ENCODE measurements at places on chromosomes 2 and 18.

GRCh38 chr18:44495151-44495550, 185.5 kb upstream of the SETBP1 start:
- no peak for DNase-seq

GRCh38 chr2:218357236-218358177, 850 bp downstream of the CATIP start:
- no peak for DNase-seq

GRCh38 chr2:143255899-143256298, 126.7 kb downstream of the ARHGAP15 start:
- no peak for DNase-seq

DNA sequence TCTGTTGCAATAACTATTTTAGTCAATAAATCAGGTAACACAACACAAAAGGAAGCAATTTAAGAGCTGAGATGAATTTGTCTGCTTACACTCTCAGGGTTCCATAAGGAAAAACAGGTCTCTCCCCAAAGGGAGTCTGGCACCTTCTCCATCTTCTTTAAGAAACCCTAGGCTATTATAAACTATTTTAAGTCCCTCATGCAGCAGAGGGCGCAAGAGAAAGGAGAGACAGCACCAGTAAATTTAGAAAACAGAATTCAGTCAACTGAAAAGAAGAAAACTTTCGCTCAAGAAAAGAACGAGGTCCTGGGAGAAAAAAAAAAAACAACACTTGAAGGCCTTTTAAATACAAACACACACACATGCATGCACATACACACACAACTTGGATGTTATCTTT, 19.1 kb downstream of the SULT1C4 start:
- no peak for DNase-seq

- no peak for DNase-seq
These were observed 217.2 kb downstream of the TMEM163 start for GRCh38 chr2:134501476-134502091.

DNA sequence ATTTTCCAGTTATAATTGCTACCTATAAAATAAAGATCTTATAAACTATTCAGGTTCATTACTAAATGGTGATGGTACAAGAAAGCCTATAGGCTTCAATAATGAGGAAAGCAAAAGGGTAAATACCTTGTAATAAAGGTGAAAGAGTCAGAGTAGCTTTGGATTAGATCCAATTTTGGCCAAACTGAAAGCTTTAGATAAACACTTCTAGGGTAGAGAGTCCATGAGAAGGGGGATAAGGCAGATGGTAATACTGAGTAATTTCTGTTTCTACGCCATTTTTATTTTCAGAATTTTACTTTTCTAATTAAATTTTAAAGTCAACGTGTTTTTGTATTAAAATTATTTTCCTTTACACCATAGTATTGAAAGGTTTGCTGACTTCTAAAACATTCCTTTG, 9.4 kb downstream of the CASP8 start:
- no peak for DNase-seq

GRCh38 chr2:208466151-208466919, 59.7 kb downstream of the PTH2R start:
- DNase-seq: peak; percentile 46

- DNase-seq: no peak
These were observed 39.1 kb upstream of the DLX1 start for GRCh38 chr2:172046080-172046678.

GRCh38 chr18:28177828-28178635, 1.1 kb upstream of the CDH2 start:
- DNase-seq: no peak

DNA sequence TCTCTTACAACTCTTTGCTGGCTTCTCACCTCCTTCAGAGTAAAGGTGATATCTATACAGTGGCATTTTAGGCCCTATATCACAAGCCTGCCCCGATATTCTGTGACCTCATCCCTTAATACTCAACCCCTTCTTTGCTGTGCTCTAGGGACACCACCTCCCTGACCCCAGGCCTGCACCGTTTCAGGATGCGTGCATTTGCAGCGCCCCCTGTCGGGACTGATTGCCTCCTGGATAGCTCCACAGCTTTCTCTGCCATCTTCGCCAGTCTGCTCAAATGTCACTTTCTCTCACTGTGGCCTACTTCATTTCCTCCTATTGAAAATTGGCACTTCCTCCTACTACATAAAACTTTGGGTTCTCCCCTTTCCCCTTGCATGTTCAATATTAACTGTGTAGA, 289.6 kb downstream of the SOCS6 start:
- DNase-seq: no peak

DNA sequence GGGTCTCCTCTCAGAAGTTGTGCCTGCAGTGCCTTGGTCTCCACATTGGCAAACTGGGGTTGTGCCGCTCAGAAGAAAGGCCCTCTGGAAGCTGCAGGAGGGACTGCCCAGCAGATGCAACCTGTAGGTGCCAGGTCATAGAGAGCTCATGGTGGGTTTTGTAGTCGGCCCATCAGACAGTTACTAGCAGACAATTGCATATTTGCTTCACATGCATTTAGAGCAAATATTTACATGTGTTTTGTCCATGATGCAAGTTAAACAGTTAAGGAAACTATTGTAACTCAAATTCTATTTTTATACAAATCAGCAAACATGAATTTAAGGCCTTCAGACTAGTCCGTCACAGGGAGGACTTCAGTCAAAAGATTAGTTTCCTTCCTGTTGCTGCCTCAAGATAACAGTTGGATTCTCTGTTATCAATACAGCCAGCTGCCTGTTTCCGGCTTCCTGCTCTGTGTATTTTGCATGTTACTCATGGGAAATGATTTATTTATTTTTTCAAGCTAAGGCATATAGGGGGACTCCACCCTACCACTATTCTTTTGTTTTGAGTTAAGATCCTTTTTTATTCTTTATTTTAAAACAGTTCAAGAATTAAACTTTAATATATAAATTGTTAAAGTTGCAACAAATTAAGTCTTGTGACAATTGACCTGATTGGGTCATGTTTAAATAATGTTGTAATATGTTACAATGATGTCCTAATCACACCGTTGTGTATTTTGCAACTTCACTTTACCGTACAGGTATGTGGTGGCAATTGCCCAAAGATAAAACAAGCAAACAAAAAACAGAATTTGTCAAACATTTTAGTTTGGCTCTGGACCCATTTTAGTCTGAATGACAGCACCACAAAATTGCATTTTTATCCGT, 133.5 kb downstream of the SPTBN1 start:
- DNase-seq: peak; percentile 89

DNA sequence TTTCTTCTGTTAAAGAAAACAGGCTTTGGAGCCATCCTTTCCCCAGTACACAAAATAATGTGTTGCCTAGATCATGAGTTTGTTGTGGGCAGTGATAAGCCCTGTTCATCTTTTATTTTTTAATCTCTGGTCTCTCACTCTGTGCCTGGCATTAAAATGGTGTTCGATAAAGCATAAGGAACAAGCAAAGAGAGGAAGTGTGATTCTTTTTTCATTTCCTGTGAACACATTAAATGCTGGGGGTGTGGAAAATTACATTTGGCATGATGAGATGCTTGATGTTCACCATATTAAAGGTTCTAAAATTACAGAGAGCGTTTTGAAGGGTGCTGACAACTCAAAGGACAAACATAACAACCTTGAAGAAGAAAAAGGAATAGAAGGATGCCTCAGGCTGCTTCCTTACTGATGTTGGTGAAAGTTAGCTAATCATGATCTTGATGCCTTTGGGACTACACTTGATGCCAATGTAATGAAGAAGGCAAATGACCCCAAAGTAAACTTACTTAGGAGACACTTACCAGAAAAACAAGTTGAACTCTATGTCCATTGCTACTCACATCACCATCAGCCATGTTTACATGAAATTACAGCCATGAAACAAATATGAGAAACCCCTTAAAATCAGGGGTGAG, 33.0 kb downstream of the TMEFF2 start:
- no peak for DNase-seq

DNA sequence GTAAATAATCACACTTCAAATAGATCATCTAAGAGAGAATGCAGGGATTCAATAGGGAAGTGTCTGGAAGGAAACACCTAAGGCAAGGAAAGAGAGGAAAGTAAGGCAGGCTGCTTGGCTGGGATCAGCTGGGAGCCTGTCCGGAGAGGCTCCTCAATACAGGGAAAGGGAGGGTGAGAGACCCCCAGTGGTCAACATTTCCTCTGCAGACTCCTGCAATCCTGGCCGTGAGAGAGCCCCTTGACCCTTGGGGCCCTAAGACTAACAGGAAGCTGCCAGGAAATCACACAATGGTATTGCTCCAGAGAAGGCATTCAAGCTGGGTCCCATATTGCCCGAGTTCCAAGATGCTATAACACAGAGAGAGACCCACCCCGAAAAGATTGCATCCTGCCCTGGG, 549.4 kb downstream of the NYAP2 start:
- DNase-seq: no peak

- no peak for DNase-seq
These were observed 33.5 kb downstream of the PDE1A start for GRCh38 chr2:182393270-182393760.

GRCh38 chr2:216317831-216318520, 54.3 kb downstream of the MARCHF4 start:
- no peak for DNase-seq

GRCh38 chr2:178247250-178247649, 52.9 kb downstream of the OSBPL6 start:
- no peak for DNase-seq

GRCh38 chr2:105598829-105599698, 145.6 kb upstream of the NCK2 start:
- DNase-seq: no peak

DNA sequence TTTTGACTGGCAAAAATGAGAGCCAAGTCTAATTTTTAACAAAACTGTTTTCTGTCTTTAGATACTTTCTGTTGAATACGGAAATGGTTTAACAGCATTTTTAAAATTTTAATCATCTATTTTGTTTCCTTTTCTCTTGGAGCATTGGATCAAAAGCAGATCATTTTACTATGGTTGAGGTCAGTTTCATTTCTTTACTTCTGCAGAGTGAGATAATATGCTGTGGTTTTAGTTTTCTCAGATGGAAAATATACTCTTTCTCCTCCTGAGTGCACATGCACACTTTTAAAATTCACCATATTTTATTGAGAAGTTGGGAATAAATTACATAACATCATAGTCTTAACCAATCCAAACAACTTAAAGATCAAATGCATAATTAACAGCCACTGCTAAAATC, 283.3 kb downstream of the SLC8A1 start:
- DNase-seq: no peak

DNA sequence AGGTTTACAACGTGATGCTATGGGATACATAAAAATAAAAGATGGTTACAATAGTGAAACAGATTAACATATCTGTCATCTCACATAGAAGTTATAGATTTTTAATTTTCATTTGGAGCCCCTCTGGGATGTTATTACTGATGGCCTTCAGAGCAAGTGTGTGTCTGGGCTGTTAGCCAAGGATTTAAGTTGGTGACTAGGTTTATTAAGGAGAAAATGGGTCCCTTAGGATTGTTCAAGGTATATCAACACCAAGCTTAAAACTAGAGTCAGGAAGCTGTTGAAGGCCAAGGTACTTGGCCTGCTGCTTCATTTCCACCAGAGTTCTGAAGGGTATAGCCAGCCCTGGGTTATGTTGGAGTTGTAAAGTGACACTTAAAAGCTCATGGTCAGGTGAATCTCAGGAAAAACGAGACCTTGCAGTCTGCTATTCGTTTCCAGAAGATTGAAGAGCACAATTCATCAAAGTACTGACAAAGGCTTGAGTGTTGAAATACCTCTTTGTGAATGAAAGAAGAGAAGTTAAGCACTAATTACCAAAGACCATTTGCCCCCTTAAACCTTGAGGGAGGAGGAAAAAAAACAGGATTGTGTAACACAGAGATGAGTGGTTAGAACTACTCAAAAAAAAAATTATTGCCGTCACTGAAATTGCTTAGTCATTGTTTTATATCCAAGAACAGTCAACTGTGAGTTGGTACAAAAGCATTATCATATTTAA, 48.4 kb downstream of the MAP2 start:
- DNase-seq: no peak

DNA sequence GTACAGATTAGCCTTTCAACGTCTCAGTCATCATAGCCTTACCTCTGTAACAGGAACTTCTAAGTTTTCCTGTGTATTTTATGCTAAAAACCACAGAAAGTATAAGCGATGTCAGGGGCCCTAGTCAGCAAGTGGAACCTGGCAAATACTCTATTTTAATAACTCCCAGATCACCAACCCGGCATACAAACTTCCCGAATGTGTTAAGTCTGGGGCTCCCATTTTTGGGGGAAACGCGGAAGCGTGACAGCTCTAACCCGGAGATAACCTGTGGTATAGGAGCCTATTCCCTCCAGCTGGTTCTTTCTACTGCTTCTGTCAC, 574 bp downstream of the NIFK start:
- DNase-seq: no peak

GRCh38 chr2:10211844-10212422, 89.4 kb downstream of the RRM2 start:
- DNase-seq: no peak

Data from CMK (cell line).